Inflammatory macrophage (primary cell): ENCODE measurements at places on chromosomes 11 and 22.

DNA sequence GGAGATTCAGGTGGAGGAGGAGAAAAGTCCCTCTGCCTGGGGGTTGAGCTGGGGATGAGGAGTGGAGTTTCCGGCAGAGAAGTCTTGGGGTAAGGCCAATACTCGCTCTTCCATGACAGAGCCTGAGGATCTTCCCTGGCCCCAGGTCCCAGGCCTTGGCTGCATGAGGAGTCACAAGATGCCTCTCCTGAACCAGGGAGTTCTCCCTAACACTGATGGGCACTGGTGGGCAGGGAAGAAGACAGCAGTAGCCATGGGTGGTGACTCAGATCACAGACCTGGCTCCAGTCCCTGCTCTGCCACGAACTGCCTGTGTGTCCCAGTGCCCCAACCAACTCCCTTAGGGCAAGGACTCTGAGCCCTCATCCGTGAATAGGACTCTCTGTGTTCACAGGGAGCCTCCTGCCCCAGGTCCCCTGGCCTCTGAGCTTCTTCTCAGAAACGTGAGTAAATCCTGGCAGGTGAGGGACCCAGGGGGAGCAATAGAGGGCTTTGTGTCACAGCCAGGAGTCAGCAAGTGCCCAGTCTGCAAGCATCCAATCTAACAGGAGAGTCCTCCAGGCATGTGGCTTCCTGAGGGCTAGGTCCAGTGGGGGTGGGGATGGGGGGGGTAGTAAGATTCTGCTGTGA is 45.5 kb upstream of the FTH1 start:
- peak; percentile 18 for DNase-seq

- DNase-seq = no peak
Measured at GRCh38 chr11:72230764-72231365, 6.3 kb downstream of the INPPL1 start.

GRCh38 chr11:23423656-23424055 is 563.4 kb upstream of the CCDC179 start:
- DNase-seq = no peak

GRCh38 chr11:57506522-57506921 is 9.0 kb downstream of the SLC43A1 start:
- no peak for DNase-seq

GRCh38 chr11:100748153-100748552 is 61.1 kb downstream of the ARHGAP42 start:
- DNase-seq = no peak

- DNase-seq = no peak
Measured at GRCh38 chr11:74717221-74717969, 13.8 kb downstream of the CHRDL2 start.

DNA sequence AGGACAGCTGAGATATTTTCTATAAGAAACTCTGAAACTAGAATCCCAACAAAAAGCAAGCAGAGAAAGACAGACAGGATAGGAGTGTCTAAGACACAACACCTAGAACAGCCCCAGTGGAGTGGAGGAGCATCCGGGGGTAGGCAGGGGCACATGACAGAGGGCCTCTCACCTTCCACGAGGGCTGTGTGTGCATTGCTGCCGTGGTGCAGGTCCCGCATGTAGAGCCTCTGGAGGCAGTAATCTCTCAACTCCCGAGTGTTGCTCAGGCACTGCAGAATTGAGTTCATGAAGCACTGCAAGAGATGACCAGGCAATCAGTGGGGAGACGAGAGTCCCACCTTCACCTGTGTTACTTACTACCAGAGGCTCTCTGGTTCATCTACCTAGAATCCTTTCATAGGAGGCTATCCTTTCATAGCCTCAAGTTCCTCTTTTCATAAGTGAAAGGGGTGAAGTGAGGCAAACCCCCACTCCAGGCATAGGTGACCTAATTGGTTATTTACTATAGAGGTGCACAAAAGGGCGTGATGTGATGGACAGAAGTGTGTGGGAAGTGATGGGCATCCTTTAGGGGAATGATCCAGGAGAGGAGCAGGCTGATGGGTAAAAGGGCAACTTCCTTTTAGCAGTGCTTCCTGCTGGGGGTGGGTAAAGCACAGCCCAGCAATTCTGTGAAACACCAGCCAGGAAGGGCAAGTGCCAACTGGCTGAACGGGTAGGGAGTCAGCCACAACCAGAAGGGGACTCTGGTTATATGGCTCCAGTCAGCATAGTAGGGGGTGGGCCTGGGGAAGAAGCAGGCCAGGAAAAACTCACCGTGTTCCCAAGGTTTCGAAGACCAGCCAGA is 13.1 kb upstream of the MFRP start:
- peak; percentile 80 for DNase-seq

DNA sequence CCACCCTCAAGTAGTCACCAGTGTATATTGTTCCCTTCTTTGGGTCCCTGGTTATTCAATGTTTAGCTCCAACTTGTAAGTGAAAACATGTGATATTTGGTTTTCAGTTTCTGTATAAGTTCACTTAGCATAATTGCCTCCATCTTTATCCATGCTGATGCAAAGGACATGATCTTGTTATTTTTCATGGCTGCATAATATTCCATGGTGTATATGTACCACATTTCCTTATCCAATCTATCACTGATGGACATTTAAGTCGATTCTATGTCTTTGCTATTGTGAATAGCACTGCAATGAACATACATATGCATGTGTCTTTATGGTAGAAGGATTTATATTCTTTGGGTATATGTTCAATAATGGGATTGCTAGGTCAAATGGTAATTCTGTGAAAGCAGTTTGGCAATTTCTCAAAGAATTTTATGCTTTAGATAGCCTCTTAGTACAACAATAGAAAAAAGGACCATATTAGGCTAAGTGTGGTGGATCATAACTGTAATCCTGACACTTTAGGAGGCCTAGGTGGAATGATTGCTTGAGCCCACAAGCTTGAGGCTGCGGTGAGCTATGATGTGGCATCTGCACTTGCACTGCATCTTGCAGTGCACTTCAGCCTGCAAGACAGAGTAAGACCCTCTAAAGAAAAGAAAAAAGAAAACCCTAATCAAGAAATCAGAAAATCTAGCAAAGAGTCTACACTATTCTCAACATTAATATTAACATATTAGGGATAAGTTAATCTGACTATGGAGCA is 468.5 kb upstream of the FAT3 start:
- no peak for DNase-seq
